Activated naive CD4-positive, alpha-beta T cell treated with anti-CD3 and anti-CD28 coated beads, Interleukin-2, amount 50 U/mL, for 16 hours (primary cell): ENCODE measurements at places on chromosomes 3 and 15.

GRCh38 chr3:37262816-37263393 is 88.5 kb upstream of the LRRFIP2 start:
- DNase-seq = no peak

DNA sequence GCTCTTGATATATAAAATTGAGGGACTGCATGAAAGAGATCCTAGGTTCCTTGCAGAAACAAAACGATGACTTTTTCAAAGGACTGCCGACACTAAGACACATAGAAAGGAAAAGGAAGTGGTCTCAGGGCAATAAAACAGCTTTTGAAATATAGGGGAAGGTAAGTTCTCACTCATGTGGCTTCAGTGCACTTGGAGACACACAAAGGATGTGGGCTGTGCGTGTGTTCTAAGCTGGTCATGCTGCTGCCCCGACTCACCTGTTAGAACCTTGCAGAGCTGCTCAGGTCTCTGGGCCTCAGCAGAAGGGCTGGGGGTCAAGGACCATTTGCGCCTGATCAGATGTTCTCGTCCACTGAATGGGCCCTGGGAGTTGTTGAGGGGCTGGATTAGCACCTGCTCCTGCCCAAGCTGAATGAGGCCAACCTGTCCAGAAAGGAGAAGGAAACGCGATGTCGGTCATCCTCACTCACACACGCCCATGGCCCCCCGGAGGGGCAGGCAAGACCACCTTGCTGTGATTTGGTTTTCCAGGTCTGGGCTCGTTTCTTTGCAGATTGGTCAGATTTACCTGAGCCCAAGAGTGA is 11.1 kb downstream of the ADAMTS17 start:
- no peak for DNase-seq

DNA sequence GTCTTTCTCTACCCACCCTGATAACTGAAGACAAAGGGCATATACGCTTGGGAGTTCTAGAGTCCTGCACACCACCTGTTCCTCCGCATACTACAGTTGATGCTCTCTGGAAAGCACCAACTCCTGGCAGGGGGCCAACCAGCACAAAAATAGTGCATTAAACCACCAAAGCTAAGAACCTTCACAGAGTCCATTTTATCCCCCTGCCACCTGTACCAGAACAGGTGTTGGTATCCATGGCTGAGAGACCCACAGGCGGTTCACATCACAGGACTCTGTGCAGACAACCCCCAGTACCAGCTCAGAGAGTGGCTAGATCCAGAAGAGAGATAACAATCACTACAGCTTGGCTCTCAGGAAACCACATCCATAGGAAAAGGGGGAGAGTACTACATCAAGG is 114.4 kb upstream of the POU1F1 start:
- no peak for DNase-seq

GRCh38 chr15:31571676-31572075 is 245.0 kb downstream of the KLF13 start:
- no peak for DNase-seq

GRCh38 chr3:187122261-187122660 is 17.0 kb downstream of the RPL39L start:
- DNase-seq = no peak

DNA sequence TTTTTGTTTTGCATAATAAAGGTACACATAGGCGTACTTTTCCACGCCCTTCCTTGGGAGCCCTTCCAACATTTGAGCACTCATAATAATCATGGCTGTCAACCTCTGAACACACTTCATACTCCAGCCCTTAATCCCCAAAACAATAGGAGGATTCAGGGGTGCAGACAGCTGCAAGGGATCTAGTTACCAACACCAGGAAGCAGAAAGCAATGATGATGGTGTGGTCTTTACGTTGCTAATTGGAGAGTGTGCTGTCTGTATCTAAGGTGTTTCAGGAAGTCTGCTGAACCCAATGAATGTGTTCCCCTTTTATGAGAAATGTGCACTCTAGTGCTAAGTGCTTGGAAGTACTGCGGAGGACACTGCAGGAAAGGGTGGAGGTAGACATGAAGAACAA is 60.3 kb upstream of the PDZRN3 start:
- DNase-seq = no peak

DNA sequence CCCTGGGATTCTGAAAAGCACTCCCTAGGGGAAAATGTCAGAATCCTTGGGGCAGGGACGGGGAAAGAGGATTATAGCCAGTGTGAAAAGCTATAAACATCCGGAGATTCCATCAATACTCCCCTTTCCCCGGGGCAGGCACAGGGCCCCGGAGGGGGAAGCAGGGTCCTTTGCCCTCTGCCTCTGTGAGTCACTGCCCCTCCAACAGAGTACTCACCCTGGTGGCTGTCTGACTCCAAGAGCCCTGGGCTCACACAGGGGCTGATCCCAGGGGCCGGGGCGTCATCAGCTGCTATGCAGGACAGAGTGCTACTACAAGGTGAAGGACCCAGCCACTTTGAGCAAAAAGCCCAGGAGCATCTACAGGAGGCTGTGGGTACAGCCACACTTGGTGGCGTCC is 133.0 kb upstream of the PRR20G start:
- DNase-seq = no peak

DNA sequence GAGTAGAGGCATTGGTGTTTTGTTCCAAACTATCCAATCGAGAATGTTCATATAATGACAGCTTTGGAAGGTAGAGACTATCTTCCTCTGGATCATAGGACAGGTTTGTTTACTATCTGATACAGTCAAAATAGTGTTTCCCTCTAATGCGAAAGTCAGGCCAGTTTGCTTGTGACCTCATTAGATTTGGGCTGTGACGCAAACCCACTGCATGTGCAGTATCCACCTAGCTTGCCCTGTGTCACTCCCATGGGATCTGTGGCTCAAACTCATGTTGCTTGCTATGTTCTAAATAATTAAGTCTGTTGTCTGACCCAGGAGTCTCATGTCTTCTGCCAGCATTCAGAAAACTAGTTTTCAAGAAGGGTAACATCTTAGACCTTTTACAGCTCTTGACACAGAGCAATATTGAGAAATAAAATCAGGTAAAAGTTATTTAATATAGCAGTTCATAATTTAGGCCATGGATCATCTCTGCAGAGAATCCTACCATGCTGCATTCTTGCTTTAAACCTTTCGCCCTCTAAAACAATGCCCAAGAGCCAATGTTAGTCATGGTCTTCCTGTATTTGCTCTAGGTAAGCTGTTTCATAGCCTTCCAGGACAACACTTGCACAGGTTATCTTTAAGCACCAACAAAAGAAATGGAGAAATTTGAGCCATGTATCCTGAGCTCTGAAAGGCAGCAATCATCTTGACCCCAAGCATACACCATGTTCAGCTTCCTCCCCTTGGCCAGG is 26.4 kb downstream of the NIT2 start:
- DNase-seq = no peak

- no peak for DNase-seq
Observed at GRCh38 chr3:101876142-101876541, 26.8 kb downstream of the NFKBIZ start.

- no peak for DNase-seq
Observed at GRCh38 chr3:136186846-136187245, 9.3 kb downstream of the MSL2 start.

DNA sequence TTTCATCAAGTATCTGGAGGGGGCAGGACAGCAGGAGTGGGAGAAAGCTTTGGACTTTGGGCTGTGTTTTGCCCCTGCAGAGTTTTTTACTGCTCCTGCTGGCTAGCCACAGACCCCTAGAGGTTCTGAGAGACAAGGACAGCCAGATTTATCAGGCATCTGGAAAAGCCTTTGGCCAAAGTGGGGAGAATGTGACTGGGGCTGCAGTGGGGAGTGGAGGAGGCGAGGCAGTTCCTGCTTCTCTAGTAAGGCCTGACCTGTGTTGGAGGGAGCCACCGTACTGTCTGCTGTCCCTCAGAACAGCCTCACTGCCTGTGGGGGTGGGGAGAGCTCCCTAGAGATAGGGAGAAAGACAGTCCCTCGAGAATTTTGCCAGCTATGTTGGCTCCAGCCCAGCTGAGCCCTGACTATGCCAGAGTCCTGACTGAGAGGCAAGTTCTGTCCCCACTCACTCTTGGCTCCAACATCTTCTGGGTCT is 2.2 kb downstream of the ALPK3 start:
- no peak for DNase-seq

DNA sequence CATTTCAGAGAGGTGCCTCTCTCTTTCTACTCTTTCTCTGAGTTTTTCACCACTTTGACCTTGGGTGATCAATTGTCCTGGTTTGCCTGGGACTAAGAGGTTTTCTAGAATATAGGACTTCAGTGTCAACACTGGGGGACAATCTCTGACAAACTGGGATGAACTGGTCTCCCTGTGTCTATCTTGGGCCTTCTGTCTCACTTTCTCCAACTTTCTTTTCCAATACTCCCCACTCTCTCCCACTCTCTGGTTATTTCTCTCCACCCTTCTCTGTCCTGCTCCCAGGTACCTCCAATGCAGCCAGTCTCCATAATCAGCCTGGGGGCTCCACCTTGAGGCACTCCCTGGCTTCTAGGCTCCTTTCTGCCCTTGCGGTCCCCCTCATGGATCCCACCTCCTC is 4.7 kb upstream of the ITGA11 start:
- no peak for DNase-seq

GRCh38 chr3:157082305-157082982 is 77.5 kb downstream of the CCNL1 start:
- no peak for DNase-seq

- no peak for DNase-seq
Observed at GRCh38 chr15:33860754-33861153, 107.5 kb upstream of the CHRM5 start.

- DNase-seq = no peak
Observed at GRCh38 chr3:87361271-87361670, 84.9 kb upstream of the POU1F1 start.

- no peak for DNase-seq
Observed at GRCh38 chr3:105315144-105315543, 51.6 kb upstream of the ALCAM start.

GRCh38 chr3:10855871-10856662 is 40.0 kb downstream of the SLC6A11 start:
- DNase-seq = no peak

- no peak for DNase-seq
Observed at GRCh38 chr3:127775398-127776109, 46.8 kb downstream of the MGLL start.

DNA sequence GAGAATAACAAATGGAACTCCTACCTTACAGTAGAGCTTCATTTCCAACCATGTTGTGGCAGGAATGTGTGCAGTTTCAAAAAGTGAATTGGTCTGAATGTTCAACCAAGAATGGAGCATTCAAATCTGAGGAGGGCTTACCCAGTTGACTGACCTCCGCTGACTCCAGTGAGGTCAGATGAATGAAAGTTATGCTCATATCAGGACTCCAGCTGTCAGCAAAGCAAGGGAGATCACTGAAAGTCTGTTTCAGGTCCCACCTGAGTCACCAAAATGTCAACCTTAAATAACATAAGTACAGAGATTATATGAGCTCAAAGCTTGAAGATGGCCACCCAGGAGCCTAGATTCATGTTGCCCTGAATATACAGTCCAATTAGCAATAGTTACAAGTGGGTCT is 473.5 kb downstream of the RBMS3 start:
- DNase-seq = no peak

DNA sequence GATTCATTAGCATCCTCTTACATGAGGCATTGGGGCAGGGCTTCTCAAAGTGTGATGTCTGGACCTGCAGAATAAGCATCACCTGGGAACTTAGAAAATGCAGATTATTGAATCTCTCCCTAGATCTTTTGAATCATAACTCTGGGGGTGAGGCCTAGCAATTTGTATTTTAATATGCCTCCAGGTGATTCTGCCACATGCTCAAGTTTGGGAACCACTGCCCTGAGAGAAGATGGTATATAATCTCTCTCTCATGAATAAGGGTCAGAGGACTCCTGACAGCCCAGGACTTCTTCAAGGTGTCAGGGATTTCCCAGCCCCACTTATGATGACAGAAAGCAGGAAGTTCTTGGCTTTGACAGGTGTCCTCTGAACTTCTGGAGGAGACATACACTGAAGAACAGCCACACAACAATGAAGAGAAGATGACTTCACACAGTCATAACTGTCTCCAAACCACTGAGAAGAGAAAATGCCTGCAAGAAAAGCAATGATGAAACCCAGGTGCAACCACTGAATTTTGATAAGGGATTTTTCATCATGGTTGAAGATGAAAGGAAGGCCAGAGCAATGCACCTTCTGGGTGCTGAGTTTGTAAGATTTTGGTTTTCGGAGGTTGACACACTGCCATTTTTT is 211.9 kb upstream of the MRPL3 start:
- DNase-seq = no peak

GRCh38 chr15:62998262-62998890 is 44.2 kb upstream of the TPM1 start:
- no peak for DNase-seq

DNA sequence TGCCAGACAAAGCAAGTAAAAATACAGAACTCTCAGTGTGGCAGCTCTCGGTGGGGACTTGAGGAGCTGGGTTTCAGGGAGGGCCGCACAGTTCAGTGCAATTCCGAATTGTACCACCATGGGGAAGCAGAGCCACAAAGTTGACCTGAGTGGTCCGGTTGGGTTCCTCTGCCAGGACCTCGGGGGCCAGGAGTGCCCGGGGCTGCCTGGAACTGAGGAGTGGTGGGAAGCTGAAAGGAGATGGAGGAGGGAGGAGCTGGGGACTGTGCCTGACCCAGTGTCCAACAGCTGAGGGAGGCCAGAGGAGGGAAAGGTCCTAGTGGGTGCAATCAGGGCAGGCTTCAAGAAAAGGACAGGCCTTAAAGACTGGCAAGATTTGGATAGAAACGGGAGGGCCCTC is 32.2 kb upstream of the TRH start:
- peak; percentile 28 for DNase-seq

GRCh38 chr3:64554096-64554920 is 133.5 kb downstream of the ADAMTS9 start:
- DNase-seq = no peak

GRCh38 chr15:78951841-78952238 is 7.0 kb upstream of the CTSH start:
- DNase-seq = no peak

DNA sequence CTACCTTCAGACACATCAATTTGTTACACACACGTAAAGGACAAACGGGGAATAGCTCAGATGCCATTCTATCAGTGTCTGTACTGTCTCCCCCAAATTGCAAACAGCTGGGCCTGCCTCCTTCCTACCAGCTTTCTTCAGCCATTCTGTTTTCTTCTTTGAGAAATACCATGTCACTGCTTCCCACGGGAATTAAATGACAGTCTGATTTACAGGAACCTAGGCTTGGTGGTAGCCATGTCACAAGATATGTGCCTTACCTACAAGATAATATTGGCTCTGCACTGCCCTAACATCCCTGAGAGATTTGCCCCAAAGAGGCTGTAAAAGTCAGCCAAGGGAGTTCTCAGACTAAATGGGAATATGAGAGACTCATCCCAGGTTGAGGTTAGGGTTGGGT is 308.3 kb downstream of the LRTM1 start:
- DNase-seq = no peak
